ENCODE measurements at places on chromosomes 16 and 17.

DNA sequence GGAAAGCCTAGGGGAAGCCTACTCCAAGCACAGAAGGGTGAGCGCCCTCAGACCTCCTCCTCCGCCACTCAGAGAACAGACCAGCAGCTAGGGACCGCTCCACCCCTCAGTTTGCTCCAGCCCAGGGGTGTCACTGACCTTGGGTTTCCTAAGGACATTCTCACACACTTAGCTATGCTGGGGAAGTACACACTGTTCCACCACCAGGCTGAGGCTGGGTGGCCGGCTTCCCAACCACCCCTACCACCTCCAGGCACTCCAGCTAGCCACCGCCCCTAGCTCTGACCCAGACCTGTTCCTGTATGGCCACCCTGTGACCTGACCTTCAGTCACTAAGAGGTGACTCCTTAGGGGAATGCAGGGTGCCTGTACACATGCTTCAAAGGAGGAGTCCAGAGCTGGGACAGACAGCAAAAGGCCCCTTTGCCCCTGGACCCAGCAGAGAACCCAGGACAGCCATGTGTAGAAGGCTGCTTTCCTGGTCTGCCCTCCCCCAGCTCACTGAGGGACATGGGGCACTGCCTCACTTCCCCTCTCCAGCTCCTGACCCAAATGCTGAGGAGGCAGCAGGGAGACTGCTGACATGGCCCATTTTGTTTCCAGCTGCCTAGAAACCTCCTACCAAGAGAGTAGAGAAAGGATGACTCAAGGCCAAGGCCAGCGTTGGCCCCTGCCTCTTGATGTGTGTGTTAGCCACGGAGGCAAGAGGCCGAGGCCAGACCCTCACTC lies 6.7 kb downstream of the HSPB9 start:
- DNase-seq = no peak

DNA sequence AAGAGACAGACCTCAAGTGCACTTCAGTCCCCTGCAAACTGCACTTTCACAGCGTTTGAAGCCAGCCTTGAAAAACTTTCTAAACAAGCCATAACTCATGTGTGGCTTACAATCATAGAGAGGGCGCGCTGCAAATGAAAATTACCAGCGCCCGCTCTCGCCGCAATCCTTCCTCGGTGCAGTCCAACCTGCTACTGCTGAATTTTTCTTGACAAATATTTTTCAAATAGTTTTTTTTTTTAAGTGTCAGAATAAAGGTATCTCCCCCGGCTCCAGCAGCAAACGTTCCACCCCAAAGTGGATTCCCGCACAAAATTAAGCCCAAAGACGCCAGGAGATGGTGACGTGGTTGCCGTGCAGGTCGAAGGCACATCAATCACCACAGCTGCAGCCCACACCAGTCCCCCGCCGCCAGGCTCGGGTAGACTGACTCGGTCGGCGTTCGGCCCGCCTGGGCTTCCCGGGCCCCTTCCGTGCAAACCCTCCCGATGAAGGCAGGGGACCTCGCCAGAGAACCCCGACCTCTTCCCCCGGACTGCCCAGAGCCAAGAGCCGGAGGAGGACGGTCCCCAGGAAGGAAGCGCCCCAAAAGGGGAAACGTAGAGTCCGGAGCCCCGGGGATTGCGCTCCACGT lies 630 bp downstream of the GRB2 start:
- peak; percentile 31 for DNase-seq

GRCh38 chr17:57985675-57985974 lies 2.4 kb downstream of the VEZF1 start:
- DNase-seq = no peak

DNA sequence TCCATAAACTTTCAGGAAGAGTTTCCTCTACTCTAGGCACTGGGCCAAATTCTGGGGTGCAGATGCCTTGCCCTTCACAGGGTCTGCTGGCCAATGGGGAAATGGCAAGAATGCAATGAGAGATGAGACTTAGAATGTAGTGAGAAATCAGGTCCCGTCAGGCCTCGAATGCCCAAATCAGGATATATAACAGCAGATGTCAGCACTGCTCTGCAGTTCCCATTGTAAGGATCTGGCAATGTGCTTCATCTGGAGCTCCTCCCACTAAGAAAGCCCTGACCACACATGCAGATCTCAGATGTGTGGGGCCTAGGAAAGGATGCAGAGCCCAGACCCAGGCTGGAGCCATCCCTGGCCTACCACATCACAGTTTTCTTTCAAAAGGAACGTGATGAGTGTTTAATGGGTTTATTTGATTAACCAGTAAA lies 13.9 kb upstream of the LPCAT2 start:
- no peak for DNase-seq

DNA sequence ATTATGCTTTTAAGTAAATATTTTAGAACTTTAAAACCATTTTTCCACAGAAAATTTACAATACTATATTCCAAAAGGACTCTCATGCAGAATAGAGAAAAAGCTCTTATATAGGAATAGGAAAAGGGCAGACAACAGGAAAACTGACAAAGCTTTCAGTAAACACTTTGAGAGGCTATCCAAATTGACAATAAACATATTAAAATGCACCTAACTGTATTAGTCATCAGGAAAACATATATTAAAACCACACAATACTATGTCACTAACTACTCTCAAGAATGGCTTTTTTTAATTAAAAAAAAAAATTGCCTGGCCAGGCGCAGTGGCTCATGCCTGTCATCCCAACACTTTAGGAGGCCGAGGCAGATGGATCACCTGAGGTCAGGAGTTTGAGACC lies 77.3 kb downstream of the CEP112 start:
- DNase-seq = no peak

- DNase-seq = no peak
Measured at GRCh38 chr16:57413301-57413730, 8.7 kb downstream of the CCL17 start.

DNA sequence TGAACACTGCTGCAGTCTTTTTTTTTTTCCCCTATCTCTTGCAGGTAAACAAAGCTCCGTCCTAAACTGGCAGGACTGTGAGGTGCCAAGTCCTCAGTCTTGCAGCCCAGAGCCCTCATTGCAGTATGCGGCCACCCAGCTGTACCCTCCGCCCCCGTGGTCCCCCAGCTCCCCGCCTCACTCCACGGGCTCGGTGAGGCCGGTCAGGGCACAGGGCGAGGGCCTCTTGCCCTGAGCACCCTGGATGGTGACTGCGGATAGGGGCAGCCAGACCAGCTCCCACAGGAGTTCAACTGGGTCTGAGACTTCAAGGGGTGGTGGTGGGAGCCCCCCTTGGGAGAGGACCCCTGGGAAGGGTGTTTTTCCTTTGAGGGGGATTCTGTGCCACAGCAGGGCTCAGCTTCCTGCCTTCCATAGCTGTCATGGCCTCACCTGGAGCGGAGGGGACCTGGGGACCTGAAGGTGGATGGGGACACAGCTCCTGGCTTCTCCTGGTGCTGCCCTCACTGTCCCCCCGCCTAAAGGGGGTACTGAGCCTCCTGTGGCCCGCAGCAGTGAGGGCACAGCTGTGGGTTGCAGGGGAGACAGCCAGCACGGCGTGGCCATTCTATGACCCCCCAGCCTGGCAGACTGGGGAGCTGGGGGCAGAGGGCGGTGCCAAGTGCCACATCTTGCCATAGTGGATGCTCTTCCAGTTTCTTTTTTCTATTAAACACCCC lies 13.8 kb downstream of the IL34 start:
- DNase-seq = no peak

GRCh38 chr17:63279498-63280230 lies 166.4 kb downstream of the CYB561 start:
- no peak for DNase-seq

DNA sequence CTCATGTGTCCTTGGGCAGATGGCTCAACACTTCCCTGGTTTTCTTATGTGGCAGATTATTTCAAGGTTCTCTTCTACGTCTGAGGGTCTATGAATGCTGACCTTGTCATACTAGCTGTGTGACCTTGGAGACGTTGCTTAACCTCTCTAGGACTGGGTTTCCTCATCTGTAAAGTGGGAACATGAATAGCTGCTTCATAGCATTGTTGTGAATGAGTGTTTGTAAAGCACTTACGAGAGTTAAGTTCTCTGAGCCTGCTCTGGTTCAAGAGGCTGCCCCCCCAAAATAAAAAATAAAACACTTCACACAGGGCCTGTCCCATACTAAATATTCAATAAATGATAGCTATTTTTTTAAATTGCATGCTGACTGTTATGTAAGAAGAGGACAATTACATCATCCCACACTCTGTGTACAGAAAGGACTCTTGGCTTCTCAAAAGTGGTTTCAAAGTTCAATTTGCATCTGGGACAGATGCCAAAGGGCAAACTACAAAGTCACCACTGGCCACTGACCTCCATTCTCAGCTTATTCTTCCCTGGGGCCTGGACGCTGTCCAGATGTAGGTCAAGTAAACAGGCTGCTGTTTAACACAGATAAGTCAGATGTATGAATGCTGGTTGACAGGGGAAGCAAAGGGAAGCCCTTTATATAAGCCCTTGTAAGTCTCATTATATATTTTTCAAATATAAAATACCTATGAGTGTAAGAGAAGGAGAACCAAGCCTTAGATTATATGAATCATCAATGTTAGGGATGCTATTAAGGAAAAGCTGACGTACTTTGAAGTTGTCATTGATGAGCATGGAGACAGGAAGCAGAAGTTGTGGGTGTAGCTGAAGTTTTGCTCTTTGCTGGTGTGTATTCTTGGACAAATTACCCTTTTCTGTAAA lies 15.4 kb upstream of the NDEL1 start:
- DNase-seq = peak; percentile 37

DNA sequence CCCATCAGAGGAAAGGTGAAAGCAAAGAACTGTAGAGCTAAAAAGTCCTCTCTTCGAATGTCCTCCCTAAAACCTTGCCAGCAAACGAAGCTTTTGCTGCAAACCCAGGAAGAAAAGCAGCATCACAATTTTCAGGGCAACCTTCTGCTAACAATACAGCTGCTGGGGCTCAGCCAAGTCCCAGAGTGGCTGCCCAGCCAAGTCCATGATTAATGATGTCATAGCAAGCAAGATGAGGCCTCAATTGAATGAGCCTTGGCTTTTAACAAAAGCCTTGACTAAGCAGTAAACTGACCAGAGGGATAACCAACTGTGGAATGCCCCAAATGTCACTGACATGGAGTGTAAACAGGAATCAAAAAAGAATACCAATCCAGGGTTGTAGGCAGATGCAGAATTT lies 342.7 kb downstream of the PMP22 start:
- DNase-seq = no peak

- peak; percentile 25 for DNase-seq
Measured at GRCh38 chr16:55035029-55035428, 104.4 kb downstream of the IRX5 start.

- DNase-seq = no peak
Measured at GRCh38 chr16:9124908-9125584, 33.6 kb downstream of the HAPSTR1 start.

DNA sequence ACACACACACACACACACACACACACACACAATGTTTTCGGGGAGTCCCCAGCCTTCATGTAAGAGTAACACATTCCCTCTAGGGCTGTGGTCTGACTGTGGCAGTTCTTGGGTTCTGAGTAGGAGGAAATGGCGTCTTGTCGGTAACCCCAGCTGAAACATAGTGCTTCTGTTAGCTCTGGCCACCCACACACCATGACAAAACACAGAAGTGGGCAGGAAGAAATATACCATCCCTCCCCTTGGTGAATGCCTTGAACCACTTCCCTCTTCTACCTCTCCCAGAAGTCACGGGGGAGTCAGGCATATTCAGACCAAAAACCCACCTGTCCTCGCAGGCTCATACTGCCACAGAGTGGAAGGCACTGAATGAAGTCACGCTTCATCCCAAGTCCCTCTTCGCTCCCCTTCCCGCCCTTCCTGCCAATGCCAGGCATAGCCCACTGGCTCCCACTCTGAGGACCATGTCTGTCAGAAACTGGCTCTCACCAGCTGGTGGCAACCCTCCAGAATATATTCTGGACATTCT lies 11.5 kb downstream of the SLC35B1 start:
- DNase-seq = no peak

DNA sequence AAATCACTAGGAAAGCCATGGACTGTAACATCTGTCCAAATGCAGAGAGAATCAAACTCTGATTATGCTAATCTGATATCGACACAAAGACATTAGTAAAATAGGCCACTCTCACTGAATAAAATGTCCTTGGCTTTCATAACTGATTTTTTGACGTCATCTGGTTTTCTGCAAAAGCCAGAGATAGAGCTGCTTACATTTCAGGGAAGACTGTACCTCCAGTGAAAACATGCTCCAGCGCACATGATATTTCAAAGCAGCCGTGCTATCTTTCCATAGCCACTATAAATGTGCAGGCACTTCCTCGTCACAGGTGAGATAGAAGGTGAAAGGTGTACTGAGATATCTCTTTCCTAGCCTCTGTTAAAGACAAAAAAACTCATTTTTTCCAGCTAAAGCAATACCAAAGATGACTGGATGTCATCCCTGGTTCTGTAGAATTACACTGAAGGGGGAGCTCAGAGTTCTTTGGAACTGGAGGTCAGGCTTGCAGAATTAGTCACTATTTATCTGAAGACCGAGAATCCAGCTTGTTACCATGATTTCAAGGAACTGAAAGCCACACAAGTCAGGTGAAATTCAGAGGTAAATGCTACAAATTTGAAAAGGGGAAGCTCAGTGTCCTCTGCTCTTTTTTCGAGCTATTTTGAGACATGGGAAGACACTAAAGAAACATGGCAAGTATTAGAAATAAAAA lies 249.5 kb downstream of the CA10 start:
- DNase-seq = no peak

Measured in HuH-7.5 (cell line).